ENCODE measurements at places on chromosomes 3 and 15. TPM values are rescaled to one million over a fixed set of nuclear protein-coding genes. Genes with fewer than 3 reads are reported as not detected.

CEP19 gene
- 5.3 TPM for total RNA-seq

CLRN1 gene
- not detected for total RNA-seq

LNP1 gene
- total RNA-seq, result 3.2 TPM

NSUN3 gene
- 18.4 TPM for total RNA-seq

DNA sequence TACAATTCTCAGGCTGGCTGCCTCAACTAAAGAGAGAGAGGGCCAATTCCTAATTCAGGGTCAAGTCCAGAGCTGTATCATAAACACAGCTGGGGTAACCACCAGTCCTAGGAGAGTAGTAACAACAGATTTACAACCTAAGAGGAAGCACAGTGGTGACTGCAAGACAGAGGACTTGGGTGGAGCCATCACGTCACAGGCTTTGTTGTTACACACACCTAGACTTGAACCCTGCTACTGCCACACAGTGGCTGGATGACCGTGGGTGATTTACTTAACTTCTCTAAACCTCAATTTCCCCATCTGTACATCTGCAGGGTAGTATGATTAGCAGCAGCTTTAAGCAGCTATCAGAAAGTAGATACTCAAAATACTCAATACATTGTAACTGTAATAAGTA lies 78.6 kb downstream of the MYLK start:
- DNase-seq, result no peak

- DNase-seq, result no peak
Measured at GRCh38 chr3:185365291-185366073, 2.5 kb downstream of the MAP3K13 start.

DNA sequence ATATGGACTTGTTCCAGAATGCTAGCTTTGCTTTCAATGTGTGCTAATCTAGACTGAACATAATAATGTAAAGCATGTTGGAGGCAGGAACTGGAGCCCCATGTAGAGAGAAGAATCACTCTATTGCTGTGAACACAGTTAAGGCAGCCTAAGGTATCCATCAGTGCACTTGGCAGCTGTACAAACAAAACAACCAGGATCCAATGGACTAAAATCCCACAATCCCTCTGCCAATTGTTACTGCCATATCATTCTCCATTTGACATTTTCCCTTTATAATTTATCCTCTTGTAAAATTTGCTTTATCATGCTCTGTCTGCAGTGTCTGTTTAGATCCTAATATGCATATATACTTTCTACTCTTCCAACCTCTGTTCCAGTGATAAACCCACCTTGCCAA lies 756.8 kb upstream of the LMCD1 start:
- no peak for DNase-seq

DNA sequence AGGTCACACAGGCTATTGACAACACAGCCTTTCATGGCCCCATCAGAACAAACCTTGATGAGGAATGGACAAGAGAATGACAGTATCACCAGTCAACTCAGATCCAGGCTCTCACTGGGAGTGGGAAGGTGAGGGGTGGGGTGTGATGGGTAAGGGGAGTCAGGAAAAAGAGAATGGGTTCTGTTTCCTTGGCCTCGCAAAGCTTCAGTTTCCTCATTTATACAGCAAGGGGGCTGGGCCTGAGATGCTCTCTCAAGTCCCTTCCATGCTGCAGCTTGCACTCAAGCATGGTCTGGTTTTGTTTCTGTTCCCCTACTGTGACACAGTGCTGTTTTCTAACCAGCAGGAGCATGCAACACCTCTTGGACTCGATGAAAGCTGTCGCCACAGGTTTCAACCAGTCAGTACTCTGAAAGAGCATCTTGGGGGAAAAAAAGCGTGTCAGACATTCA lies 65.7 kb upstream of the IL12A start:
- no peak for DNase-seq

GRCh38 chr15:67197364-67197695 lies 57.1 kb downstream of the AAGAB start:
- no peak for DNase-seq

Measured in activated T-cell treated with anti-CD3 and anti-CD28 coated beads, Interleukin-2, amount 50 U/mL, for 72 hours (primary cell).